Suppressor macrophage treated with lipopolysaccharide for 1 hour (primary cell): ENCODE measurements at places on chromosomes 13 and 19.

GRCh38 chr13:26562512-26562890 is 5.0 kb downstream of the WASF3 start:
- no peak for DNase-seq

- no peak for DNase-seq
Observed at GRCh38 chr13:80096383-80096782, 244.5 kb downstream of the SPRY2 start.

DNA sequence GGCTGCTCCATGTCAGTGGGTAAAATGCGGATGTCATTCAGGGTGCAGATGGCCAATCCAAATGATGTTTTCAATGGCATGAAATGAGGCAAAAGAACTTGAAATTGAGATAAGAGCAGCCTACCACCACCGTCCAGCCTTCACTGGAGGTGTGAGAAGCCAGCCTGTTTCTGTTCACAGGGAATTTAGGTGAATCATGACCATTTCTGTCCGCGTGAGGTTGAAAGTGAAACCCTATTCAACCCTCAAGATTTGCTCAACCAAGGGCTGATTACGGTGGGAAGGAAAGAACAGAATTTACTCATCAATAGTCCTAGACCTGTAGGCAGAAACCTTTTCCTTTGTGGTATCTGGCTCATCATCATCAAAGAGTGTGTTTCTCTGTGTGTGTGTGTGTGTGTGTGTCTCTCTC is 370.7 kb downstream of the COG6 start:
- DNase-seq: peak; percentile 8

DNA sequence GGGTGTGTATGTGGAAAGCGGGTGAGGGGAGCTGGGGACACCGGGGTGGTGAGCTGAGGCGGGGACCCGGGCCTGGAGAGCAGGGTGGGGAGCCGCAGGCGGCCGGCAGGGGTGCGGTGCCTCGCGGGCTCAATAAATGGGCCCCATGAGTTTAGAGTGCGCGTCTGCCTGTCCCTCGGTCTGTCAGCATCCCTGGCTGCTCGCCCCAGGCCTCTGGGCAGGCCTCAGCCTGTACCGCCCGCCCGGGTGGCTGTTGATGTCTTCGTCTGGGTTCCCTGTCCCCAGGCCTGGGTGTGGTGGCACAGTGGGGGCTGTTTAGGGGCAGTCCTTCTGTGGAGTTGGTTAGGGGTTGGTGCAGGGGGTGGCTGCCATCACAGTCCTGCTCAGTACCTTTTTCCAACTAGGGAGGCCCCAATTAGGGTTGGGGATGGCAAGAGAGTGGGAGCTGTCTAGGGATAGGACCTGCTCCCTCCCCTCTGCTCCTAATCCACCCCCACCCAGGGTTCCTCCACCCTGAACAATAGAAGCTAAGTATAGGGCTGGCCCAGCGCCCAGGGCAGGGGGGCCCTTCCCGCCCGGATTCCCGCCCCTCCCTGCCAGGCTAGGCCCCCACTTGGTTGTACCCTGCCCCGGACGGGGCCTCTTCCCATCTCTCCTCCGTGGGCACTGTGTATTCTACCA is 12.2 kb downstream of the CIC start:
- no peak for DNase-seq

DNA sequence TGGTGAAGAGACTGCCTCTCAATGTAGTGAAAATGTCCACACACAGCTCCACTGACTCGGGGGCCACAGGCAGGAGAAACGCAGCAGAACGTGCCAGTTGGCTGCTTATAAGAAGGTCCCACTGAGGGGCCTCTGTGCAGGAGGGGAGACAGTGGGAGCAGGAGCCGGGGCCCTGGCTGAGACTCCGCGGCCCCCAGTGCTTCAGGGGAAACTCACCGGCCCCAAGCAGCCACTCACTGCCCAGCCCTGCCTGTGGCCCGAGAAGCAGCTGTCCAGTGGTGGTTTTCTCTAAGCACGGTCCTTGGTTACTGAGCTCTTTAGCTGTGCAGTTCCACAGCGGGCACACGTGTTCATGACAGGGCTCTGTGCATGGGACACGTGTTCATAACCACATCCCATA is 91.9 kb upstream of the MCF2L start:
- no peak for DNase-seq

- no peak for DNase-seq
Observed at GRCh38 chr13:86907156-86907555, 764.0 kb upstream of the SLITRK5 start.

DNA sequence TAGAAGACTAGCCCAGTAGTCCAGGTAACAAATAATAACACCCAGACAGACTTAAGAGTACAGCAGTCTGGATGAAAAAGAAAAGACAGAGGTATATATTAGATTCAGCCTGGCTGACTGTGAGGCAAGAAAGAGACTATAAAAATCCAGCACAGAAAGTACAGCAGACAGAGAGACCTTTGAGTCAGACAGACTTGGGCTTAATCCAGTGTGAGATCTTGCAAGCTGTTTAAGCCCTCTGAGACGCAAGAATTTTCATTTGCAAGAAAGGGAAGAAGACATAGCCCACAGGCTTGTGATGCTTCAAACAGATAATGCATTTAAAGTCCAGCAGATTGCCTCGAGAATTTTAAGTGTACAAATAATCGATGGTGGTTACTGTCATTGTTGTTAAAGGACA is 471.4 kb downstream of the LIG4 start:
- DNase-seq: no peak

DNA sequence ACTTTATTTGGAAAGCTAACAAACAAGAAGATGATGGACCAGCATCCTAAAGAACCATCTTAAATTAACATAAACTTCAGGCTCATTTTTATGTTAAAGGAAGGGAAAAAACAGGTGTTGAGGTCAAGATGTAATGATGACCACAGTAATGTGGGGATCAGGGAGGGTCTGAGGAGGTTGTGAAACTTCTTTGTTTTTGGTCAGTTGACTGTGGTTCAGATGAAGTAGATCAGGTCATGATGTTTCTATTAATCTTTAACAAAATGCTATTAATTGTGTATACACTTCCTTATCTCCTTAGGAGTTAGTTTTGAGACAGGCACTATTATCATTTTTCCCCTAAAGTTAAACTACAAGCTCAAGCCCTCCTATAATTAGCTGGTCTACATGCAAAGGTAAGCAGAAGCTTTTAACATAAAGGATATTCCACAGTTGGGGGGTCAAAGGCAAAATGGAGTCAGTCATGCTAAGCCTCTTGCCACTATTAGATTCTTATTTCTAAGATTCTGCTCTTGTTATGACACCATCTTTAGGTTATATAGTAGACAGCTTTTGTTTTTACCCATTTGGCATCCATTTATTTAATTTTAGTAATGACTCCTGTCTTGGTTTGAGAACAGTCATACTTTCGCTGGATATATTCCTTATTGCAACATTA is 800.1 kb upstream of the PCDH9 start:
- DNase-seq: no peak
